ENCODE measurements at places on chromosomes 12 and 14.

DNA sequence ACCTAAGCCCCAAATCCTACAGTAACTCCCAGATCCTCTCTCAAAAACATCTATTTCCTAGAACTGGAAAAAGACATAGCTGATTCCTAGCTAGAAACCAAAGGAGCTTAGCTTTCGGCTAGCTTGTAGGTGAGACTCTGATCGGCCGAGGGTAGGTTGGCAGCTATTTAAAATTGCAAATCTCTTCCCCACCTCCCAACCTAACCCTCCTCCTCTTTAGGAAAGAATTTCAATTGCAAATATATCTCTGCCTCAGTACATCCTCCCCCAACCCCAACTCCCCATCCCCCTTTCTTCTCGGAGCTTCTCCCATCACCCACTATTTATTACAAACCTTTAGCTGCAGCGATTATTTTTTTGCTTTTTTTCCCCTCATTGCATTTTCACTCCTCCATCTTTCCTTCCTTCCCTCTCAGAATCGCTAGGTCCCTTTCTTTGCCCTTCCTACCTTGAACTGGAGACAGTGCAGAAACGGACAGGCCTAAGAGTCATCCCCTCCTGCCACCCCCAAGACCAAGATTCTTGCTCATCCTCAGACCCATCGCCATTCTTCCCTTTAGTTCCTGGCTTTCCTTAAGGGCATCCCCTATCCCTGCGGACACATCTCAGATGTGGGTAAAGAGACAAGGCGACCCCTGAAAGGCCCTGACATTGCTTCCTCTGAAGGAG lies 13.4 kb downstream of the ZFHX2 start:
- no peak for DNase-seq

- DNase-seq = no peak
Observed at GRCh38 chr14:74910556-74910955, 12.5 kb downstream of the RPS6KL1 start.

- no peak for DNase-seq
Observed at GRCh38 chr14:57031474-57031873, 221.2 kb upstream of the OTX2 start.

DNA sequence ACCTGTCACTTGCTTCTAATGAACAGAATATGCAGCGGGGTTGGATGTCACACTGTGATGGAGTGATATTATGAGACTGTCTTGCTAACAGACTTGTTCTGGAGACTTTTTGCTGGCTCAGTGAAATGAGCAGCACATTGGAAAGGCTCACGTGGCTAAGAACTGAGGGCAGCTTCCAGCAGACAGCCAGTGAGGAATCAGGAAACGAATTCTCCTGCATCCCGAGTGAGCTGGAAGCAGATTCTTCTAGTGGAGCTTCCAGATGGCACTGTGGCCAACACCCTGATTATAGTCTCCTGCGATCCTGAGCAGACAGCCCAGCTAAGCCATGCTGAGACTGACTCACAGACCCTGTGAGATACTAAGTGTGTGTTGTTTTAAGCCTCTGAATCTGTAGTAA lies 16.1 kb upstream of the TSPAN9 start:
- no peak for DNase-seq

DNA sequence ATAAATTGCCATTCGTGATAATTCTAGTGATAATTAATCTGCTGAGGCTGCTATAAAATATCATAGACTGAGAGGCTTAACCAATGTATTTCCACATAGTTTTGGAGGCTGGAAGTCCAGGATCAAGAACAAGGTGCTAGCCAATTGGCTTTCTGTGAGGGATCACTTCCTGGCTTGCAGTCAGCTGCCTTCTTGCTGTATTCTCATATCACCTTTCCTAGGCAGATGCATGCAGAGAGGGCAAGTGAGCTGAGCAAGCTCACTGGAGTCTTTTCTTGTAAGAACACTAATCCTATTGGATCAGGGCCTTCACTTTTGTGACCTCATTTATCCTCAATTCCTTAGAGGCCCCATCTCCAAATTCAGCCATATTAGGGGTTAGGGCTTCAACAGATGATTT lies 640.7 kb downstream of the DIO2 start:
- no peak for DNase-seq

DNA sequence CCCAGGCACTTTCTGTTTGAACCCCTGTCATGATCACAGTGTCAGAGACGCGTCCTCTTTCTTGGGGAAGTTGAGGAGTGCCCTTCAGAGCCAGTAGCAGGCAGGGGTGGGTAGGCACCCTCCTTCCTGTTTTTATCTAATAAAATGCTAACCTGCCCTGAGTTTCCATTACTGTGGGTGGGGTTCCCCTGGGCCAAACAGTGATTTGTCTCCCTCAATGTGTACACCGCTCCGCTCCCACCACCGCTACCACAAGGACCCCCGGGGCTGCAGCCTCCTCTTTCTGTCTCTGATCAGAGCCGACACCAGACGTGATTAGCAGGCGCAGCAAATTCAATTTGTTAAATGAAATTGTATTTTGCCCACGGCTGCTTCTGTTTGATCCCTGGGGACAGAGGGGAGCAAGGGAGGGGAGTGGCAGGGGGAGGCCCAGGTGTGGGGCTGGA lies 5.1 kb downstream of the SHMT2 start:
- DNase-seq = no peak

GRCh38 chr12:92378682-92379479 lies 233.2 kb upstream of the BTG1 start:
- no peak for DNase-seq

GRCh38 chr14:37709419-37710195 lies 114.2 kb downstream of the TTC6 start:
- no peak for DNase-seq

DNA sequence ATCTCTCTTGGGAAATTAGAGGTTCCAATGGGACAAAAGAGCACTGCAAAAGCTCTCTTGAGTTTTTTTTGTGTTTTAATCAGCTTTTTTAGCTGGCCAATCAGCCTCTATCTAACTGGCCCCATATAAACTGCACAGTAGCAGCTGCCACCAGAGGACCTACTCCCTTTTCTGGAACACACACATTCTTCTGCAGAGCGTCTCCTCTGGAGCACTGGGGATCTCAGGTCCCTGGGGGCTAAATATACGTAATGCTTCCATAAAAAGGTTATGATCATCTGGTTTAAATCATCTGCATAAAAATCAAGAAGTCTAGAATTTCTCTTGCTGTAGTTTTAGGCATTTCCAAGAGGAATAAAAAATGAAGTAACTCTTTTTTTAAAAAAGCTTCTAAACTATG lies 32.3 kb downstream of the TSPAN8 start:
- no peak for DNase-seq

DNA sequence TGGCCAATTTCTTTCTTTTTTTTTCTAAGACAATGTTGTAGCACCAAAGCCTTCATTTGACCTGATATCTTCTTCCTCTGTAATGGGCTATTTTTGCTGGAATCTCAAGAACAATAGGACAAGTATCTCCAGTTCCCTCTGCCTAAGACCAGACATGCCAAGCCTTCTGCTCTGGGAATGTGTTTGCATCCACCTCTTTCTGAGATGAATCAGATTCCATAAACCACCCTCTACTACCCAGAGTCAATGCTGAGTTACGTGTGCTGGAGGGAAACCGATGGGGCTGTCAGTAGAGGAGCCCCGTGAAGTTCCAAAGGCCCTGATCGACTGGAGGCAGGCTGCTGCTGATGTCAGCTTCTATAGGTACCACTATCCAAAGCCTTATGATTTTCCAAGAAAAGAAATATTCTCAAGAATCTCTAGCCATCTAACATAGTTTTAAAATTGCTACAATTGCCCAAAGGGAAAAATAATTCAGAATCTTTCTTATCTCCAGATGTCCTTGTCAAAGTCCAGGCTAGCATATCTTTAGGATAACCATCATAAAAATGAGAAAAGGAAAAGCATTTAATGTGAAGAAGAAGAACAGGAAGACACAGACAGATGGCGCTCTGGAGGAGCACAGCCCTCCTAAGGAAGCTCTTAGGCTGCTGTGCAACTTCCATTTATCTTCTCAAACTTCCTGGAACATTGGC lies 101.9 kb downstream of the SLC8A3 start:
- DNase-seq = no peak

GRCh38 chr12:56581418-56582145 lies 48.5 kb downstream of the BAZ2A start:
- DNase-seq = no peak

GRCh38 chr12:131061041-131061806 lies 107.5 kb downstream of the ADGRD1 start:
- DNase-seq = no peak

- no peak for DNase-seq
Observed at GRCh38 chr12:132280406-132280805, 49.0 kb downstream of the GALNT9 start.

- DNase-seq = no peak
Observed at GRCh38 chr14:83356080-83356479, 1822.4 kb upstream of the SEL1L start.

- DNase-seq = no peak
Observed at GRCh38 chr12:102107970-102108369, 11.9 kb downstream of the NUP37 start.

- DNase-seq = no peak
Observed at GRCh38 chr14:96629082-96629481, 126.9 kb downstream of the PAPOLA start.
